CD4-positive, alpha-beta T cell treated with Interleukin-15 for 4 hours (primary cell): ENCODE measurements at places on chromosomes 6 and 20.

DNA sequence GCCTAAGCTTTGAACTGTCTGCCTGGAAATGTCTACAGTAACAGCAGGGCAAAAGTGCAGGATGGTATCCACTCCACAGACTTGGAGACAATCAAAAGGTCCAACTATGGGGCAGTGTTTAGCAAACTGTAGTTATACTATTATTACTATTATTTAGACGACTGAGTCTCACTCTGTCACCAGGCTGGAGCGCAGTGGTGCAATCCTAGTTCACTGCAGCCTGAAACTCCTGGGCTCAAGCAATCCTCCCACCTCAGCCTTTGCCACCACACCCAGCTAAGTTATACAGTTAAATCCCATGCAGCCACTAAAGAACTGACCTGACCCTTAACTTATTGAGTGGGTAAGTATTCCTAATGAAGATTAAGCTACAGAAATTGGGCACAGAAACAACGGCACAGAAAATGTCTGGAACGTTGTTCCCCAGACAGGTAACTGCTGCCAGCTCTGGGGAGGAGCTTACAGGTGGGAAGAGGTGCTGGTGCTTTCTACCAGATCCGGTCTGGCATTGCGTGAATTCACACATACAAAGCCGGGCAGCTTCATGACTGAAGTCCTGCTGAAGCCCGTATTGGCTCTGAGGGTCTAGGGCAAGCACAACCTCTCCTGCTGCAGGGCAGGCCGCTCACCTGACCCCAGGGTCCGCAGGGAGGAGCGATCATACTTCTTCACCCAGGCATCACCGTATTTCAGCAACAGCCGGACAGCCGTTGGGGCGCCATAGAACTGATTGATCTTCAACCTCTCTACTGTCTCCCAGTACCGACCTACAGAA is 27.0 kb upstream of the APMAP start:
- no peak for DNase-seq

DNA sequence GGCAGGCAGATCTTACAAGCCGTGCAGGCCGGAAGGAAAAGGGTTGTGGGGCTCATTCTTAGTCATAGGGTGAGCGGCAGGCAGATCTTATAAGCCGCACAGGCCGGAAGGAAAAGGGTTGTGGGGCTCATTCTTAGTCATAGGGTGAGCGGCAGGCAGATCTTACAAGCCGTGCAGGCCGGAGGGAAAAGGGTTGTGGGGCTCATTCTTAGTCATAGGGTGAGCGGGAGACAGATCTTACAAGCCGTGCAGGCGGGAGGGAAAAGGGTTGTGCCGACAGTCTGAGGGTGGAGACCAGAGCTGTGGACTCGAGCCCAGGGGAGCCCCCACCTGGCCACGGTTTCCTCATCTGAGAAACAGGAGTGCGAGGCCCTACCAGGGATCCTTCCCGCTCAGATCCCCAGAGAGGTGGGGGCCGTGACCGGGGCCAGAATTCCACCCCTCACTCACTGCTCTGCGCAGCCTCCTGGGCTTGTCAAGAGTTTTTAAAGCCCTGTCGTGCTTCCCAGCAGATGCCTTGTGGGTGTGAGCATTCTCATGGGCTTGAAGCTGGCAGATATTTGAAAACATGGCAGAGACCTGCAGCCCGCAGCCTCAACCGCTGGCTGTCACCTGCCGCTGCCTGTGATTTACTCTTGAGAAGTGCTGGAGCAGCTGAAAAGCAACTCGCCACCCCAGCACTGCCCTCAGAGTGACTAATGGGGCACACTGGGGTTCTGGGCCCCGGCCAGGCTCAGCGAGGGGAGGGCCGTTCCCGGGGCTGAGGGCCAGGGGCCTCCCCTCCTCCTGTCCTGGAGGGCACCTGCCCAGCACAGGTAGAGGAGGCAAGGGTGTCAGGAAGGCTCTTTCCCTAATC is 31.9 kb downstream of the NTSR1 start:
- peak; percentile 94 for DNase-seq

DNA sequence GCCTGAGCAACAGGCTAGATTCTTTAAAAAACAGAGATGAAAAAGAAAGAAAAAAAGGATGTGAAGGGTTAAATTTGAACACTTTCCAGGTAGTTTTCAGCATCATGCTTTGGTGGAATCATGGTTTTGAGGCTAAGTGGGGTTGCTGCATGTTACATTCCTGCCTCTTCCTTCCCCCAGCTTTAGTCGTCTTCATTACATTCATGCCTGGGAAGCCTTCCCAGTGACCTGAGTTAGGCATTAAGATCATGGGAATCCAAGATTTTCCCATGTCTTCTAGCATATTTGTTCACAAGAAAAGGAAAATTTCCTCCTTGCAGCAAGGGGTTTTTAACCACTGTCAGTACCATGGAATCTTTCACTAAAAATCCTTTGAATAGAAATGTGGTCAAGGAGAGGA is 12.0 kb downstream of the TPX2 start:
- DNase-seq, result no peak

- DNase-seq, result no peak
Observed at GRCh38 chr6:170212051-170212756, 78.7 kb downstream of the DLL1 start.

- no peak for DNase-seq
Observed at GRCh38 chr20:3454831-3455230, 16.0 kb upstream of the ATRN start.

DNA sequence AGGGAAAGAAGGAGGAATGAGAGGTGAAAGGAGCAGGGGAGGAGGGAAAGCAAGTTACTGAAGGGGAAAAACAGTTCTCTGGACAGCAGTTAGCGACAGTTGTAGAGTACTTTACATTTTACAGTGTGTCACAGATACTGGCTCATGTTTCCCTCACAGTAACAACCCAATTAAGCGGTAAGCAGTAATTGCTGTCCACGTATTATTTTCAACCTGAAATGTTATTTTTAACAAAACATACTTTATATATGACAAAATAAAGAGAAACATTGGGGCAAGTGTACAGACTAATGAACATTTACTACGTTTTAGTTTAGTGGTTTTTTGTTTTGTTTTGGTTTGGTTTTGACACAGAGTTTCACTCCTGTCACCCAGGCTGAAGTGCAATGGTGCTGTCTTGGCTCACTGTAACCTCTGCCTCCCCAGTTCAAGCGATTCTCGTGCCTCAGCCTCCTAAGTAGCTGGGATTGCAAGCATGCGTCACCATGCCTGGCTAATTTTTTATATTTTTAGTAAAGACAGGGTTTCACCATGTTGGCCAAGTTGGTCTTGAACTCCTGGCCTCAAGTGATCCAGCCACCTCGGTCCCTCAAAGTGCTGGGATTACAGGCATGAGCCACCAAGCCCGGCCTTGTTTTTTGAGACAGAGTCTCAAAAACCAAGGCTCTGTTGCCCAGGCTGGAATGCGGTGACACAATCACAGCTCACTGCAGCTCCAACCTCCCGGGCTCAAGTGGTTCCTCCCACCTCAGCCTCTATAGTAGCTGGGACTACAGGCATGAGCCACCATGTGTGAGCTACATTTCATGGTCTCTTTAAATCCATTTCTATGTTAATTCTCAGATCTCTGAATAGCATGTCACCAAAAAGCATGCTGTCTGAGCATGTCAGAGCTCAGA is 22.6 kb upstream of the BTN3A2 start:
- no peak for DNase-seq

DNA sequence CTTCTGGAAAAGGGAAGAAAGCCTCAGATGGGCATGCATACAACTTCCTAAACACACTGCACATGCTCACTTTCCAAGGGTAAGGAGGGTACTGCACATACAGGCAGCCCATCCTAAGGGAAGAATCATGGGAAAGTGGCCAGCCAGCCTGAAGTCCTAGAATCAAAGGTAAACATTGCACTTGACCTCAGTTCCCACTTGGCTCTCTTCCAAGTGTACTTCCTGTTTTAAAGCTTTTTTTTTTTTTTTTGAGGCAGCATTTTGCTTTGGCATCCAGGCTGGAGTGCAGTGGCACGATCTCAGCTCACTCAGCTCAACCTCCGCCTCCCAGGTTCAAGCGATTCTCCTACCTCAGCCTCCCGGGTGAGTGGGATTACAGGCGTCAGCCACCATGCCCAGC is 225.3 kb upstream of the EPHA7 start:
- DNase-seq, result no peak

- no peak for DNase-seq
Observed at GRCh38 chr6:25640446-25640845, 11.6 kb upstream of the SCGN start.

- no peak for DNase-seq
Observed at GRCh38 chr6:143079325-143079640, 18.6 kb downstream of the AIG1 start.

DNA sequence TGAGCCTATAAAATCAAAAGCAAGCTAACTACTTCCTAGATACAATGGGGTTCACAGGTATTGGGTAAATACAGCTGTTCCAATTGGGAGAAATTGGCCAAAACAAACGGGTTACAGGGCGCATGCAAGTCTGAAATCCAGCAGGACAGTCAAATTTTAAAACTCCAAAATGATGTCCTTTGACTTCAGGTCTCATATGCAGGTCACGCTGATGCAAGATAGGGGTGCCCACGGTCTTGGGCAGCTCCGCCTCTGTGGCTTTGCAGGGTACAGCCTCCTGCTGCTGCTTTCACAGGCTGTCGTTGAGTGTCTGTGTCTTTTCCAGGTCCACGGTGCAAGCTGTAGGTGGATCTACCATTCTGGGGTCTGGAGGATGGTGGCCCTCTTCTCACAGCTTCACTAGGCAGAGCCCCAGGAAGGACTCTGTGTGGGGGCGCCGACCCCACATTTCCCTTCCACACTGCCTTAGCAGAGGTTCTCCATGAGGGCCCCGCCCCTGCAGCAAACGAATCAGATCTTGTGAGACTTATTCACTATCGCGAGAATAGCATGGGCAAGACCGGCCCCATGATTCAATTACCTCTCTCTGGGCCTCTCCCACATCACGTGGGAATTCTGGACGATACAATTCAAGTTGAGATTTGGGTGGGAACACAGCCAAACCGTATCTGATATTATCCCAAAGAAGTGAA is 11.9 kb upstream of the SMIM29 start:
- no peak for DNase-seq
